ENCODE measurements at places on chromosomes 11 and 22.

DNA sequence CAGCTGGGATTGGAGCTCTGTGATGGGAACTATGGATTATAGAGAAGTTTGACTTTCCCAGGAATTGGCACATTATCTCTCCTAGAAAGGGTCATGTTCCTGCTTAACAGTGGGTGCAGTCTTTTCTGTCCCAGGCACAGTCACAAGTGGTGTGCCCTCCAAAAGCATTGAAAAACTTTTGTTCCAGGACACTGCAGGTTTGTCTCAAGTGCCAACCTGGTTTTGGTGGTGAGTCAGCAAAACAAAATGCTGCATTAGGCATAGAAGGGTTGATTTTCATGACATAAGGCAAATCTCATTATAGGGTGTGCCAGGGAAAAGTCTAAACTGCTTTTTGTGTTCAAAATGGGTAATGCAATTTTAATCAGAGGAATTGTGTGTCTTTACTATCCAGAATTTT, 4.9 kb downstream of the HTATIP2 start:
- no peak for DNase-seq

- no peak for DNase-seq
Observed at GRCh38 chr11:94089341-94089740, 39.3 kb upstream of the PANX1 start.

DNA sequence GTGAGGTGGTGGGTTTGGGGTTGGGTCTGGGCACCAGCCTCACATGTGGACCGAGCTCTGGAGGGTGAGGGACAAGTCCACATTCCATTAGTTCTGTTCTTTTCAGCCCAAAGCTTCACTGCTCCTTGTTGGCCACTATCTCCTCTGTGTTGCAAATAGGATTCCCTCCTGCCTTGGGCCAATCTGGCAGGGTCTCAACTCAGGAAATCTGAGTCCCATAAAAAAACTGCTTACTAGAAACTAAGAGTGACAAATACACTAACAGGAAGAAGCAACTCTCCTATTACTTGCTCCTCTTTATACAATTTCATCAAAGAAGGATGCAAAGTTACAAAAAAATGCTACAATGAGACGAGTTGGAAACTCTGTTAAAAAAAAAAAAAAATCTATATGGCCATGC, 66.2 kb upstream of the CSNK1E start:
- DNase-seq, result no peak

GRCh38 chr22:35368386-35368785, 12.5 kb upstream of the HMOX1 start:
- DNase-seq, result no peak

DNA sequence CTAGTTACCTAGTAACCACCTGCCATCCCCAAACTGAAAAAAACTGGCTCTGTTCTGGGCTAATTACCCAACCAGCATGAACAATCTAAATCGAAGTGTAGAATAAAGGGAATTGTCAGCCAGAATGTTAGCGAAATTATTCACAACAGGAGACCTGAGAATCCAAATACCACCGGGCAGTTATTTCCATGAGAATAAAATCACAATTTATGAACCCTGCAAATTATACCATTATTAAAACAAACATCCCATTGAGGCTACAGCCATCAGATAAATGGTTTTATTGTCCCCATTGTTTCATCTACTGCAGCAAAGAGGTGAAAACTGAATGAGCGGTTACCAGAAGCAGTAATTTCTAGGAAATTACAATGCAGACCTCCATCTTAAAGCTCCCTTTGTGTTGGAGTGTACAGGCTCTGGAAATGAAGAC, 21.7 kb downstream of the FAM168A start:
- no peak for DNase-seq

DNA sequence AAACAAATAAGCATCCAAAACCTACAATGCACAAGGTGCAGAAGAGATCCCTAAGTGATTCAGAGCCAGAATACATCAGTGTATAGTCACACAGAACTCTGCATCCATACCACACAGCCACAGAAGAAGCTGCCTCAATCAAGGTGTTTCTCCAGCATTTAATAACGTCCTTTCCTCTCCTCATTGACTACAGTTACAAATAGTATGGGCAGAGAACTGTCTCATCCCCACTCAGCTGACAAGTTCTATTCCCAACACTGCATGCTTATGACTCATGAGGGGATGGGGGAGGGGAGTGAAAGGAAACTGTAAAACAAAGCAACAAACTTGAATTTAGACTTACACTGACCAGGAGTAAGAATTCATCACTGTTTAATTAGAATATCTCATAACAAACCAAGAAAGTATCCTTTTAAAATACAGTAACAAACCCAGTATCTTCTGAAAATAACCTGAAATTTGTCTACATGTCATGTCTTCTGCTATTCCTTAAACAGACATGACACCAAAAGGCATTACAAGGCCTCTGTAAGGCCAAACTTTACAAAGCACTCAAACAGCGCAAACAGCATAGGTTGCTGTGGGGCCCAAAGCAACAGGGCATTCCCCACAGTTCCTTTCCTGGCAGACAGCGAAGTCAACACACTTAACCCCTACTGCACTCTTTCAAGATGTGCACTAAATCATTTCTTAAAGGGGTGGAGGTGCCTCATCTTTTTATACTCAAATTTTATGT, 29.3 kb downstream of the CELF1 start:
- no peak for DNase-seq

- no peak for DNase-seq
Observed at GRCh38 chr22:17047656-17048055, 37.1 kb upstream of the IL17RA start.

DNA sequence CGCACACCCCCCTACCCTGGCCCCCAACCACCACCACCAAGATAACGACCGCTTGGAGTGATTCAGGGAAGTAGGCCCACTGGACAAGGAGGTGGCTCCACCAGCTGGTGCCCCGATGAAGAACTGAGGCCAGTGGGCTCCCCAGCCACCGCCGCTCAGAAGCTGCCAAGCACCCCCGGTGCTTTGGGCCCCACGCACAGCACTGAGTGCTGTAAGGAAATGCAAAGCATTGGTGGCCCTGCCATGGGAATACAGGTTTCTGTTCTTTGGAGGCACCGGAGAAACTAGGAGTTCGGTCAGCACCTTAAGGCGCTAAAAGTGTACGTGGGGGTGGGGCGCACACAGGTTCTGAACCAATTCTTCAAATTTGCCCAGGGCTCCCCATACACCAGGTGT, 664 bp upstream of the PRSS23 start:
- DNase-seq, result no peak

DNA sequence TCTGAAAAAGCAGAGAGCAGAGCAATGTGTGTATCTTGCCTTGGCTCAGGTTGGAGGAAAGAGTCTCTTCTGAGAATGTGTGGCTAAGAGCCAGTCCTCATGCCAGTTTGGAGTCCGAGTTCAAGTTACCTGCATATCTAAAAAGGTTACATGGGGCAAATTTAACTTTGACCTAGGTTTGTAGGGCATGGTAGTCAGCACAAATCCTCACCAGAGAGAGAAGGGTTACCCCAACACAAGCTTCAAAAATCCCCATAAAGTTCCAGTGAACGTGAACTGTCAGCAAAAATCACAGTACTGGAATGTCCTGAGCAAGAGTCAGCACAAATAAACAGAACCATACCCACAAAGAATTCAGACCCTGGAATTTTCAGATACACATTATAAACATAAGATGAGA, 13.8 kb downstream of the SDHD start:
- no peak for DNase-seq

DNA sequence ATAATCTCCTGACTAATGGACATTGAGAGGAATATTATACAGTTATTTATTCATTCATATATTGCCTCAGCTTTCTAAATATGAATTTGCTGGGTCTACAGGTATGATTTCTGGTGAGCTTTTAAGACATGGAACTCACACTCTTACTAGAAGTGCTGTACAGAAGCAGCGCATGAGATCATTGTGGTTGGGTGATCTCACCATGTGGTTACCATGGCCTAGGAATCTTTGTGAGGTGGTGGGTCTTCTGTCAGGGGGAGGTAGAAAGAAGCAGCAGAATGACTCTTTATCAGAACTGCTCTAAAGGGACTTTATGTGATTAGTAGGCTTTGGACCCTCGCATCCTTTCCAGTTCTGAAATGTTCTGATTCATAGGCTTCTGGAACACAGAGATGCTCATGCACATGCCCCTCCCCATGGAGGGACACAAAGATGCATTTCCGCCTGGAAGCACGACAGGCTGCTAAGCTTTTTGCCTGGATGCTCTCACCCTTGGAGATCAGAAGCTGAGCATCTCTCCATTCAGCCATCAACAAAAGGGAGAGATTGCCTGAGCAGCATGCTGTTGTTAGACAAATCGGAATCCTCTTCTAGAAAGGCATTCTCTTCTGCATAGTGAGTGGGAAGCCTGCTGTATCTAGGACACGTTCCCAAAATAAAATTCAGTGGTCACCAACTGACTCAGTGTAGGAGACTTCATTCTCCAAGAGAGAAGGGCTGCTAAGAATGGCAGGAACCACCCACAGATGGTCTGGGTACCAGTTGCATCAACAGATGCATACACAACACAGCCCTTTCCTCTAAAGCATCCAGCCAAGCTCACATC, 51.3 kb downstream of the KIRREL3 start:
- DNase-seq, result no peak

- no peak for DNase-seq
Observed at GRCh38 chr11:95456714-95457491, 225.9 kb upstream of the SESN3 start.

GRCh38 chr22:27876684-27877083, 42.4 kb downstream of the PITPNB start:
- DNase-seq, result no peak

DNA sequence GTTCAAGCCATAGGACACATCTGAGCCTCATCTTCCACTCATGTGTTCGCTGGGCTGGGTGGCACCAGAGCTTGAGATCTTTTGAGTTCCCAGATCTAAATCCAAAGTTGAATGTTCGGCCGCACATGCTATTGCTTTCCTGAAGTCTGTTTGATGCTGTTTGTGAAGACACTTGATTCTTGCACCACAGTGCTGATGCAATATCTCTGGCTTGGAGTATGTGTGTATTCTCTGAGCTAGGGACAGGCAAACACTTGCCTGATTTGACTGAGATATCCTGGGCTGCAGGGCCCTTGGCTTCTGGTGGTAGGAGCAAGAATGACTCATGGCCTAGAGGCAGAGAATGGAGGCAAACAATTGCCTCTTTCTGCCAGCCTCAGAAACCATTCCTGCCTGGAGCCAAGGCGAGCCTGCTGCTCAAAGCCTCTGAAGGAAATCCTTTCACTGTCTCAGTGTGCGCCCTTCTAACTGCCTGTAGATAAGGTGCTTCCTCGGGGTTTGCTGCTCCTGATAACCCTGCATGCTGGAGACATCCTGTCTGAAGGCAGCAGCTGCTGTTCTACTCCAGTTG, 73.0 kb downstream of the CYB5R2 start:
- no peak for DNase-seq

GRCh38 chr22:39309881-39310714, 9.3 kb downstream of the RPL3 start:
- DNase-seq, result no peak

GRCh38 chr22:19614536-19614863, 90.3 kb upstream of the CLDN5 start:
- no peak for DNase-seq

GRCh38 chr11:125951731-125952130, 5.9 kb downstream of the VSIG10L2 start:
- DNase-seq, result no peak

GRCh38 chr11:132858223-132858622, 674.1 kb downstream of the OPCML start:
- no peak for DNase-seq

- DNase-seq, result no peak
Observed at GRCh38 chr11:67699521-67699920, 25.1 kb upstream of the ALDH3B2 start.

GRCh38 chr11:1158681-1159487, 1.1 kb downstream of the MUC5AC start:
- DNase-seq, result no peak

- no peak for DNase-seq
Observed at GRCh38 chr22:48175721-48176120, 1413.3 kb downstream of the TBC1D22A start.

DNA sequence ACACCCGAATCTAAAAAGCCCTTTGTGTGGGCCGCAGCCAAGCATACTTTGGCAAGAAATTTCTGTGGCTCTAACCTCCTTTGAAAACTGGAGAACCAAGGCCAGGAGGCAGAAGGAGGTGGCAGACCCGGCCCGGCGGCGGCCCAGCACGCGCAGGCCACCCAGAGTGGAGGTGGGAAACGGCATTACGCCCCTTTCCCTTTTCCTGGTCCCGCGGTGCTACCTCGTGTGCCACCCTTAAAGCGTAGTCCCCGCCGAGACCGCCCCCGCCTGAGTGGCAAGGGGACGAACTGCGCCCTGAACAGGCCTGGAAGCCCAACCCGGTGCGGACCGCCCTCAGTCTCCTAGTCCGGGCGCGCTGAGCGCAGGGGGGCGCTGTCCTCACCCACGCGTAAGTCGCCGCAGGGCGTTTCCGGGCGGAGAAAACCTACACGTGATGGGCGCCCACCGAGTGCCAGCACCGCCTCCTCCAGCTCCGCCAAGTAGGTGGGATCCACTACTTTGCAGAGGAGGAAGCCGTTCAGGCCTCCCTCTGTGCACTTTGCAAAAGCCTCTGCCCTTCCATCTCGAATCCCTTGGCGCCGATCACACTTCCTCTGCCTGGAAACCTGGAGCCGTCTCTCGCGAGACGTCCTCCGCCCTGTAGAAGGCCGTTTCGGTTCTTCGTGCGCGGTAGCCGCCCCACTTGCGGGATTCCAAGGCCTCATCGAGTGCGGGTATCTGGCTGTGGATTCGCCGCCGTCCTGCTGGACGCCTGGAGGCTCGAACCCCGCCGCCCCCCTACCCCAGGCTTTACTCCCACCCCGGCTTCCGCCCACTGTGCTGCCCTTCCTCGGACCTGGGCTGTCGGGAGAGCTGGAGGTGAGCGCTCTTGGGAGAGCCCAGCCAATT, at the start of gene ACCS:
Gene ACCS (plus strand): TSS at position 430 of the 891 bp plus-strand sequence. CDS start 1,358 bp downstream, outside the sequence.
- peak; percentile 83 for DNase-seq

- no peak for DNase-seq
Observed at GRCh38 chr11:45663486-45664375, 1.7 kb downstream of the CHST1 start.

DNA sequence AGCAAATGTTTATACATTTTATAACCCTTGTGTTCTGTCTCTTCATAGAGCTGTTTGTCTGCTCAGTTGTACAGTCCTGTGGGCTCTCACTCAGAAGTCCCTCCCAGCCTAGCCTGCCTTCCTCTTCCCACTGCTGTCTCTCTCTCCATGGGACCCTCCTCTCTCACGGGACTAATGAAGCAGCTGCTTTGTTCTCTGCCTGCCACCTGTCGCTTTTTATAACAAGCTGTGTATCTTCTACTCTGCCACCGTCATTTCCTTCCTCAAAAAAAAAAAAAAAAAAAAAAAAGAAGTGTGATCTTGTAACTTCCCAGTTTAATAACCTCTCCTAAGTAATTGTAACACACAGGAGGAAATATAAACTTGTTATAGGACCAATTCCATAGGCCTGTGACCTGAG, 92.2 kb upstream of the ALKBH3 start:
- DNase-seq, result no peak

DNA sequence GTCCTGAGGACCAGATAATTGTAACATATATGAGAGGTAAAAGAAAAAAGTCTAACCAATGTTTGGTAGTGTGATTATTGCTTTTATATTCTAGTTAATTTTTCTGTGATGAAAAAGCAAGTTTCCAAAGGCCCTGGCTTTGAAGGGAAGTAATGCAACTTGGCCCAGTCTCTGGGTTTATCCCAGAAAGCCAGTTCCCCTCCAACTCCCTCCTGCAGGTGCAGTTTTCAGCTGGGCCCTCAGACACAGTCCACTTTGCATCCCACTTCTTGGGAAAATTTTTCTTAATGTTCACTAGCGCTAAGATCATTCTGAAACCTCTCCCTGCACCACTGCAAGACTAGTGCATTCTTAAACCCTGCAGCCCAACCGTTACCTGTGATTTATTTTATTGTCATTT, 586.8 kb downstream of the NTM start:
- DNase-seq, result no peak
